ENCODE measurements at places on chromosomes 1 and 21.

DNA sequence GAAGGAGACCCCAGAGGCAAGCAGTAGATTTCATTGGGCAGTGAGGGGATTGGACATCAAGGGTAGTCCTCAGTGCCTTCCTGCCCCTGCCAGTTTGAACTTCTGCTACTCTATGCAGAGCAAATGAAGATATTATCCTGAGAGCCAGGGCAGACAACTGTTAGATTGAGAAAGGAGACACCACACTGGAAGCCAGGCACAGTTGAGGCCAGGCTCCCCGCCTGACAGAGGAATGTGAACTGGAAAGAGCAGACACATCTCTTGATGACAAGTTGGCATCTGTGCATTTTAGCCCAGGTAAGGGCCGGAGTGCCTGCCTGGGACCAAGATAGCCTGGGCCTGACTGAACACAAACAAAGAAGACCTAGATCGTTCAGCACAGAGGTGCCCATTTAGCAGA lies 16.0 kb downstream of the SH3BGR start:
- no peak for DNase-seq

DNA sequence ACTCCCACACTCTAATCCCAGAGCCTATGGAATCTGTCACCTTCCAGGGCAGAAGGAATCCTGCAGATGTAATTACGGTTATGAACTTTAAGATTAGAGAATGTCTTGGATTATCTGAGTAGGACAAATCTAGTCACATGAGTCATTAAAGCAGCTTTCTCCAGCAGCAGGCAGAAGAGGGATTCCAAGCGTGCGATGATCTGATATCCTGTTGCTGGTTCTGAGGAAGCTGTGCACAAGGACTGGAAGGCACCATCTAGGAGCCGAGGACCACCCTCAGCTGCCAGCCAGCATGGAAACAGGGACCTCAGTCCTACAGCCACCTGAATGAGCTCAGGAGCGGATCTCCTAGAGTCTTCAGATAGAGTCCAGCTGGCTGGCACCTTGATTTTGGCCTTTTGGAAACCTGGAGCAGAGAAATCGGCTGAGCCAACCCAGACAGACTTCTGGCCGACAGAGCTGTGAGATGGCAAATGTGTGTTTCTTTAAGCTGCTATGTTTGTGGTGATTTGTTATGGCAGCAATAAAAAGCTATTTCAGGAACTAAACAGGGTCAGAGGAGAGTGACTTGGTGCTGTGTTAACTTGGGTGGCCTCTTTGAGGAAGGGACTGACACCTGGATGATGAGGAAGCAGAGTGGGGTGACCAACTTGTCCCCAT lies 34.5 kb downstream of the LRRN2 start:
- no peak for DNase-seq

DNA sequence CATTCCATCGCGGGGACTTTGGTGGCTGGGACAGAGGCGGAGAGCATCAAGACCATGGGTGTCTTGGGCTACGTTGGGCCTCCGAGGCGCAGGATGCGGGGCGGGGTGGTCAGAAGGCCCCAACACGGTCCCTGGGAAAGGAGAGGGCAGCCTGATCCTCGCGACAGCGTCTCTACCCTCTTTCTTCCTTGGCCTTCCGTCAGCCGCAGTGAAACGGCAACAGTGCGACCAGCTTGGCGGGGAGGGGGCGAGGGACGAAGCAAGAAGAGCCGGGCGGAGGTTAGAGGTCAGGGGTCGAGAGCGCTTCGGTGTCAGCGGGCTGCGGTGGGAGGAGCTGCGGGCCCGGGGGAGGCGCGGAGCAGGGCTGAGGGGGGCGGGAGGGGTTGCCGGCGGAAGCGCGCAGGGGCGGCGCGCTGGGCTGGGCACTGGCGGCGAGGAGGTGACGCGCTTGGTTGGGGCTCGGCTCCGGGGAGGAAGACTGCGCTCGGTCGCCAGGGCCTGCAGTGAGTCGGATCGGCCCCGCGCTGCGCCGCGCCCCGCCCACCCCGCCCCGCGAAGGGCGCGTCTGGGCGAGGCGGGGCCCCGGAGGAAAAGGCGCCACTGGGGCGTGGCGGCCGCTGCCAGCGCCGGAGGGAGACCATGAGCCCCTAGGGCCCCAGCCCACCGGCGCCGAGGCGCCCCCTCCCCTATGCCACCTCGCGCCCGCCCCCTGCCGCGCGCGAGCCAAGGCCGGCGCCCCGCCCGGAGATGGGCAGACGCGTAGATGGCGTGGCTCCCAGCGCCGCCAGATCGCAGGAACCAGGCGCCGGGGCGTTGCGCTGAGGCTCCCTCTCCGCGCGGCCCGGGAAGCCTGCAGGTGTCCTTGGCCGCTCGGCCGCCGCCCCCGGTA lies at the start of gene KCNC4:
Gene KCNC4 (plus strand): TSS at position 600 of the 889 bp plus-strand sequence. CDS start 1,186 bp downstream, outside the sequence.
- no peak for DNase-seq

DNA sequence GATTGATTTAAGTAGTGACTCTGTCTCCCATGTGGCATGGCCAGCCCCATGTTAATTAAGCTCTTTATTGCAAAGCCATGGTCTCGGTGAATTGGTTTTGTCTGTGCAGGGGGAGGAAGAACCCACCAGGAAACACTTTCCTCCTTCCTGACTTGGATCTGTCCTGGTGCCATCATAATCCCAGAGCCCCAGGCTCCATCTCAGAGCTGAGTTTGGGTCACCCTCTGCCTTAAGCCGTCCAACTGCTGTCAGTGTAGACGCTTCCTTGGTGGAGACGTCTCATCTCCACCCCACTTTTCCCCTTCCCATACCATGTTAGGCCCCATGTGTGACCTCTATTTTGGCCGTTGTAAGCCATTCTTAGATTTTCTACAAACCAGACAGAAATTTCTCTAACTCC lies 36.0 kb upstream of the COL6A2 start:
- DNase-seq = no peak

DNA sequence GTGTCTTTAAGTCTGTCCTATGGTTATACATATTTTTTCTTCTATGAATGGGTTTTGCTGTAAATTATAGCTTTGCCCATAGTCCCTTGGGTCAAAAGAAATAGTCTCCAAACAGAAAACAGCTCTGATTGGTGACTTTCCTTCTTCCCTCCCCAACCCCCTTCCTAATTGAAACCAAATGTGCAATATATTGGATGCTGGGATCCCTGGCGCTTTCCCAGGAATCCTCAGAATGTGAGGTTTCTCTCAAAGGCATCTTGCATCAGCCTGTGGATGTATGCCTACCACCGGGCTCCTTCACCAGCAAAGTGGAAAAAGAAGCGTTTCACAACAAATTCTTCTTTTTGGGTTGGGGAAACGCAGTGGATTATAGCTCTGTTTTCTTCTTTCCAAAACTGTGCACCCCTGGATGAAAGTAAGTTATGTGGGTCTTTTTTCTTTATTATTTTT lies at the start of gene DDR2:
Gene DDR2 (plus strand): TSS at position 248 of the 450 bp plus-strand sequence. CDS start 86,600 bp downstream, outside the sequence.
- peak; percentile 53 for DNase-seq

DNA sequence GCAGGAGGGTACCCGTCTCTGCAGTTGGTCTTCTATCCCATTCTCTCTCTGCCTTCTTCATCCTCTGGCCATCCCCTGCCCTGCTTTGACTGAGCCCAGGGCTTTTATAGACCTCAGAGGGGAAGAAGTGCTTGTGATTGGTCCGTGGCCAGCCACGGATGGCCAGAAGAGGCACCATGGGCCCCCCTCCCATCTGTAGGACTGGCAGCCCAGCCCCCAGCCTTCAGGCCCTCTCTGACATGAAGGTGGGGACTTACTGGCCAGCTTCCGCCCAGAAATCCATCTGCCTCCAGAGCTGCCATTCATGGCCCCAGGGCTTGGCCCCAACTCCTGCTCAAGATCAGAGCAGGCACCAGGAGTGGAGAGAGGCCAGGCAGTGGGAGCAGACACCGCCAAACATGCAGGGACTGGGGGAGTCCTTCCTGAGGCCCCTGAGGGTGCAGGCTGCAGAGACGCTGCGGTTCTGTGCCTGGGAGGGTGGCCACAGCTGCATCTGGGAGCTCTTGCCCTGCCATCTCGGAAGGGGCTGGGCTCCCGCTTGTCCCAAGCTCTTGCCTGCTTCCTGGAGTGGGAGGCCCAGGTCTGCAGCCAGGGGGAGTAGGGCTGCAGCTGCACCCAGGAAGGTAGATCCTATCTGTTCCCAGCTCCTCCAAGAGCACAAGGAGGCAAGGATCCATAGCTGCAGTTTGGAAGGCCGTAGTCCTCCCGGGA lies 698.6 kb upstream of the B3GALT2 start:
- DNase-seq = no peak

GRCh38 chr1:245879091-245879490 lies 628.0 kb downstream of the SMYD3 start:
- DNase-seq = no peak

- no peak for DNase-seq
Observed at GRCh38 chr1:198530953-198531352, 9.5 kb downstream of the ATP6V1G3 start.

GRCh38 chr21:27315373-27315772 lies 348.5 kb upstream of the ADAMTS5 start:
- DNase-seq = no peak

DNA sequence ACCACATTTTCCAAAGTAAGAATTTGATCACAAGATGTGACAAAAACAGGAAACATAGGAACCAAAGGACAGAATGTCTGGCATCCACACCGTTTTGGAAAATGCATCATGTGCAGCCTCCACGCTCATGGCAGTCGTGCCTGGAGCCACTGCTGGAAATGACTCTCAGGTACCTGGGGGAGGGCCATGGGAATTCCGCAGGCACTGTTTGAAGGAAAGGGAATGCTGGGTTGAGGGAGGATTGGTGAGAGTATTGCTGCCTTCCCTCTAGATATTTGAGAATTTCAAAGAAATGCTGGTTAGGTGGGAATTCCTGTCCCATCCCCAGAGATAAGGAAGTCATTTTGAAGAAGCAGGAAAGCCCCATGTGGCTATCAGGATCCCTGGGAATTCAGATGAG lies 10.8 kb downstream of the SLAMF1 start:
- DNase-seq = no peak

GRCh38 chr1:13792419-13792818 lies 92.4 kb downstream of the PRDM2 start:
- no peak for DNase-seq

DNA sequence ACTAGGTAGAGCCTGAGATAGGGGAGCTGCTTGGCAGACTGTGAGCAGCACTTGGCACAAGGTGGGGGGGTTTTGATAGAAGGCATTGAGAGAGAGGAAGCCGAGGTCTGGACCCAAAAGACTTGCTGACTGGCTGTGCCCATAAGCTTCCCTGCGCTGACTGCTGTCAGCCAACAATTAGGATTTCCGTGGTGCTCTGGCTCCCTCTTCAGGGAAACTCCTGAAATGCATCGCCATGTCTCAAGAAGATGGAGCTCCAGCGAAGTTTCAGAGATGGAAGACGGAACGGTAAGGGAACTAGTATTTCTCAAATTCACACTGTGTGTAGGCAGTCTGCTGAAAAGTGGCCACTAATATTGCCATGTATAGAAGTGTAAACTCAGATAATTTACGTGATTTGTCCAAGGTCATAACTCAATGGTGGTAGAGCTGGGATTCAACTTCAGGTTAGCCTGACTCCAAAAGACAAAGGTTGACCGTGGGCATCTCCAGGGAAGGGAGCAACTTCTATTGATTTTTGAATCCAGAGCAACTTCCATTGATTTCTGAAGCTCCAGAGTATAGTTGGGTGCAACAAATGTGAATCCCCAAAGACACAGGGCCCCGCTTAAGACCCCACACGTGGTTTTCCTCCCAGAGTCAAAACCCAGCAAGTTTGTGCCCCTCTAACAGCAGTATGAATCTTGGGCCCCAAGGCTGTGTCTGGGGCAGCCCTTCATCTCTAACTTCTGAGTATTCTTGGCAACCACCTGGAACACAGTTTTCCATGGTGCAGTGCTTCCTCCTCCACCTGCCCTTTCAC lies 44.5 kb upstream of the CRNN start:
- peak; percentile 80 for DNase-seq

Data from left renal cortex interstitium (tissue), 4 donors.